Stimulated activated CD4-positive, alpha-beta T cell treated with anti-CD3 and anti-CD28 coated beads, Interleukin-1b, Interleukin-23, amount 100 ng/mL, for 4 hours (primary cell): ENCODE measurements at places on chromosomes 3 and 15.

GRCh38 chr3:69723389-69723788, 15.9 kb upstream of the MITF start:
- DNase-seq = no peak

DNA sequence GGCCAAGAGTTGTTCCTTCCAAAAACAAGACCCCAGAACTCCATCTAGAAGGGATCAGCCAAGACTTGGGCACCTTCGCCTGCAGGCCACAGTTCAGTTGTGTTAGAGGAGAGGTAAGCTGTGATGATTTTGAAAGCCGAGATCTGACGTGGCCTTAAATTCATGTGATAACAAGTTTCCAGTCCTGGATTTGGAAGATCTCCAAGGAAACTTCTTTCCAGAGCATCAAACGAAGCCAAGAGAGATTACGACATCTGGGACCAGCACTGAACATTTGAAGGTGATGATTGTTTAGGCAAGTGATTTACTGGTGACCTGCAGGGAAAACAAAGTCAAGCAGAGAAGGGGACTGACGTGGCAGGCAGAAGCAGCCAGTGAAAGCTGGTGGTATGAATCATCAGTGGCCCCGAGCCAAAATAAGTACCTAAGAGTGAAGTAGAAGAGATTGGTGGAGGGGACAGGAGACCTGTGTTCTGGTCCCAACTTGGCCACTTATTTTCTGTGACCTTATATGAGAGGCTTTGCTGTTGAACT, 339.0 kb upstream of the PROK2 start:
- DNase-seq = no peak

DNA sequence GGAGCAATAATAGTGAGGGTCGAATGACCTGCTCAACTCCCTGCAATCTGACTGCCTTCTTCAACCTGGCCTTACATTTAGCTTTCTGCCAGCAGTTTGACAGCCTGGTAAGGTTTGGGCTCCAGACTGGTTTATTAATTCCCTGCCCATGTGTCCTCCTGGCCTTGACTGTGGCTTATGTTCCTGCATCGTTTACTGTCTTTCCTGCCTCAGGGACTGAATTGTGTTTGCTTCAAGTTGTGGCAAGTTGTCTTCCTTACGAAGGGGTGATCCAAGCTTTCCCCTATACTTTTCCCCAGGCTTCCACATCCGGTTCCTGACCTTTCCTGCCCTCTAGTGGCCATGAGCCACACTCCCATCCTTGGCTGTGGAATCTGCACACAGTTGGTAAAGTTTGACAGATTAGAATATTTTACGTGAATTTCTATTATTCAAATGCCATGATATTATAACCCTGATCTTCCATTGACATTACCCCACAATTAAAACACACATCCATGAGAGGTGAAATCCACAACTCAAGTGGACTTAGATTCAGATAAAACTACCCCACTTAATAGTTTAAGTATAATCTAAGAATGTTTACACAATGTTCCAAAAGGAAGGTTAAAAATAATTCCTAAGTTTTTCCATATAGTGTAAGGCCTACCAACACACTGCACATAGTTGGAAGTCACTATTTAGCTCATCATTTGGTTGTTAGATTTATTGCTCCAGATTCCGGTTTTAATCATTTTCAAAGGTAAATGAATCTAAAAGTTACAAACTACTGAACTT, 95.7 kb downstream of the NEDD4 start:
- no peak for DNase-seq

DNA sequence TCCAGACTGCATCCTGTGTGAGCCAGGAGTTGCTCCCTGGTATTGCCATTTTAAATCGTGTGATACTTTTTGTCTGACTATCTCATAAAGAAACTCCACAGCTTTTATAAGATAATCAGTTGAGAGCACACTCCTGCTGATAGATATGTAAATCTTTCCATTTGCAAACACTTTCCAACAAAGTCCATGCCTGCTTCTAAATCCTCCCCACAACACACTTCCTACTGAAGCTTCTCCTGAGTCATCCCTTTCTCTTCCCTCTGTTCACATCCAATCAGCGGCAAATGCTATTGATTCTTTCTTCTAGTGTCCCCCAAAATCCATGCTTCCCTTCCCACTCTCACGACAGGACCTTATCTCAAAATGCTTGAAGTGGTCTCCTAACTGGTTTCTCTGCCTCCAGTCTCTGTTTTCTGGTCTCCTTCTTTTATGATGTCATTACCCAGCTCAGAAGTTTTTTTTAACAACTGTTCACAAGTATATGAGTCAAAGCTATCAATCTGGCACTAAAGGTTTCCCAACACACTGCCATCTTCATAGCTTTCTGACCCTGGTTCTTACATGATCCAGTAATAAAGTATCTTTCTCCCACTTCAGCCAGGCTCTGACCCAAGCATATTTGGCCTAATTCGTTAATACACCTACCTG, 4.5 kb upstream of the WWTR1 start:
- DNase-seq = no peak

DNA sequence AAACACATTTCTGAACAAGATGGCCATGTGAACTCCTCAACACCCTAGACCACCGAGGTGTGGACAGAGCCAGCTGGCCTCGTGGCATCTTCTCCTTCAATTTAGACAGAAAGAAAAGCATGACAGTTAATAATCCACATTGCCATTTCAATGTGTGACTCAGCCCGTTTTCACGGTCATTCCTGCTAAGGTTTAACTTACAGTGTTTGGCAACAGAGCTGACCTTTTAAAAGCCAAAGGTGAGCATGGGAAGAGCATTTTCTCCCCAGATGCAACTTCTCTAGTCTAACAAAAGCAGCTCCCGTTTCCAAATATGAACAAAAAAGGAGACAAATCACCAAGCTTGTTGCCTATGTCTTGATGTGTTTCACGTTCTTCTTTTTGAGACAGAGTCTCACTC, 417.6 kb upstream of the WNT5A start:
- no peak for DNase-seq

- no peak for DNase-seq
These were observed 35.4 kb downstream of the RAB7A start for GRCh38 chr3:128761392-128761791.

DNA sequence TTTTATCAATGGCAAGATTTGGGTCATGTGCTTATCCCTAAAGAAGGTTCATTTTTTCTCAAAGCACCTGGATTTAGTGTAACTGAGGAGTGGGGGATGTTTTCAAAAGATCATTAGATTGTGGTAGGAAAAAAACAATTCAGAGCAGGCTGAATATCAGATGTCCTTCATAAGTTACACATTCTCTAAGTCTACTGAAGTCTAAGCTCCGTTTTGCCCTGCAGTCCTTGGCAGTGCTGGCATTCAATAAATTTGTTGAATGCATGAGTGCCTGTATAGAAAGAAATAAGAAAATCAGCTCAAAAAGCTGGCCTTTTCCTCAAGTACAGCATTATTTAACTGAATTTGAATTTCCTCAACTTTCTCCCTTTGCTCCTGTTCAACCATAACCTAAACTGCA, 819.0 kb upstream of the GRM7 start:
- no peak for DNase-seq

DNA sequence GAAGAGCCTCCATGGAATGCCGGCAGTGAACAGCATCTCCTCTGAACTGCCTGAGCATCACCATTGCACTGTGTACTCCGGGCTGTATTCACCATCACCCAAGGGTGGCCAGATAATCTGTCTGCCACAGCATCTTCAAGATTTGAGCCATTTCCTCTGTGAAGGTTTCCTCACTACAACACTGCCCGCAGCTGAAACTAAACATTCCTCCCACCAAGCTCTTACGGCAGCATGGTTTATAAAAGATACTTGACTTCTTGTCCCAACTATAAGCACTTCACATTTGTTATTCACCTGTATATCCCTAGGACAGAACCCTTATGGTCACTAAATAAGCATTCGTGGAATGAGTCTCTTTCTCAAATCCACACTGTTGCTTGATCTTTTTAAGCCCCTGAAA, 125.9 kb downstream of the SST start:
- no peak for DNase-seq

DNA sequence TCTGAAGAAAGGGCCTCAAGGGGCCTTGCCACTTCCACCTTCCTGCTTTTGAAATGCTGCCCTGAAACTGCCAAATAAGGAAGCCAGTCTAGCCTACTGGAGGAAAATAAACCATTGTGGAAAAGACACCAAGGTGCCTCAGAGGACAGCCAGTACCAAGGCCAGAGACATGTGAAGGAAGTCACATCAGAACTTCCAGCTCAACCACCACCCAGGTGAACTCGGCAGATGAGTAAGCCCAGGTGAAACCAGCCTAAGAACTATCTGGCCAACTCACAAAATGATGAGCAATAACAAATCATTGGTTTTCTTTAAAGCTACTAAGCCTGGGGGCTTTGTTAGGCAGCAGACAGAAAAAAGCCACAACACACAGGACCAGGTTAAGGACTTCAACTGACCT, 103.0 kb downstream of the MAGI1 start:
- no peak for DNase-seq

- no peak for DNase-seq
These were observed 244.4 kb upstream of the STAC start for GRCh38 chr3:36135863-36136262.

DNA sequence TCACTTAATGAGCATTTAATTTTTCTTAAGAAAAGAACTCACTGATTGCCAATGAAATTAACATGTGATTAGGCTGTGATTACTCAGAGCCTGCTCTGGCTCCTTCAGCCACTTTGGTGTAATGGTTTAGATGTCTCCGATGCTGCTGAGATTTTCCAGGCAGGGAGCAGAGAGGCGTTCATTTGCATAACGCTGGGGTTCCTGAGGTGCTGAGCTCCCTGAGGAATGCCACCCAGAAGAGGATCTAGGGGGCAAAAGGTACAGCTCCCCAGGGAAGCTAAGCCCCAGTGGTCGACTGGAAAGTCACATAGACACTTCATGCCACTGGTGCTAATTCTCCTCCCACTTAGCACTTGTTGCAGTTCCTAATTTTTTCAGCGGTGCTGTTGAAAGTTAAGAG, 119.5 kb downstream of the USP13 start:
- no peak for DNase-seq

GRCh38 chr3:3504686-3505085, 294.5 kb upstream of the LRRN1 start:
- DNase-seq = no peak

GRCh38 chr15:43268111-43269105, 1.7 kb upstream of the TGM5 start:
- DNase-seq = no peak

GRCh38 chr3:60399292-60399691, 852.0 kb downstream of the FHIT start:
- no peak for DNase-seq

GRCh38 chr15:98330258-98330657, 318.1 kb upstream of the IGF1R start:
- DNase-seq = no peak

- no peak for DNase-seq
These were observed 8.3 kb upstream of the THSD4 start for GRCh38 chr15:71106802-71107500.

GRCh38 chr3:41900265-41900664, 61.6 kb downstream of the ULK4 start:
- DNase-seq = no peak

GRCh38 chr3:50156549-50157493, 1.7 kb downstream of the SEMA3F start:
- DNase-seq = no peak

- no peak for DNase-seq
These were observed 48.8 kb upstream of the PSMD6 start for GRCh38 chr3:64072126-64072525.

GRCh38 chr15:65638109-65638508, 16.4 kb downstream of the SLC24A1 start:
- no peak for DNase-seq

- DNase-seq = peak; percentile 76
These were observed 365.5 kb downstream of the SHQ1 start for GRCh38 chr3:72482589-72483321.
